ENCODE measurements at places on chromosomes 6 and 20.
A peak's percentile ranks its signal among the peaks of the same experiment; 100 is the strongest.

GRCh38 chr20:32031007-32031958, 20.8 kb upstream of the HCK start:
- peak; percentile 41 for DNase-seq

DNA sequence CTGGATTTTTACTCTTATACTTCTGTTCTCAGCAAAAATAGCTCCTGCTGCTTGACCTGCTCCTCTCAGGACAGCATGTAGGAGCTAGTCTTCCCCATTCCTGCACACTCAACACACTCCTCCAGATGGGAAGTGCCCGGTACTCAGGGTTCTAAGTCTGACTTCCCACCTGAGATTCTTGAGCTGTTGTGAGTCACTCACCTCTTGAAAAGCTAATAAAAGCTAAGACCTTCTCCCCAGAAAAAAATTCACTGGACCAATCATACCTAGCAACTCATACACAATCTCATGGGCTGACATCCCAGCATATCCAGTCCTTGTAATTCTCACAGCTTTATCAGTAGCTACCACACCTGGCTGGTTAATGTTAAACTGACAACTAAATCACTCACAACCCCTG, 53.5 kb downstream of the TRPC4AP start:
- no peak for DNase-seq

GRCh38 chr20:11229772-11230171, 556.0 kb upstream of the JAG1 start:
- DNase-seq = no peak

GRCh38 chr20:63293871-63294535, 1.0 kb downstream of the COL20A1 start:
- DNase-seq = no peak

DNA sequence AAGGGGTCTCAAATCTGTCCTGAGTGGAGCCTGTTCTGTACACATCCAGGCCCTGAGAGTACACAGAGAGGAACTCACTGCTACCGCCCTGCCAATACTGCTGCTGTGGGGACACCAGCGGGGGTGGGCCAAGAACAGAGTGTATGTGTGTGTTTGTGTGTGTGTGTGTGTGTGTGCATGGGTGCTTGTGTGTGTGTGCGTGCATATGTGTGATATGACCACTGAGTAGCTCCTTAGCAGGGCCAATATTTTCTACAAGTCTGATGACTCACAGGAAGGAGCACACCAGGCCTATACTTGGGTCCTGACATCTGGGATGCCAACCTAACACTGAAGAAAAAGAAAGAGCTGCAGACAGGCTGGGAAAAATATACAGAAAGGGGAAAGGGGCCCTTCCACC, 1.4 kb downstream of the RAET1E start:
- DNase-seq = no peak

GRCh38 chr6:167906899-167907298, 80.2 kb downstream of the AFDN start:
- DNase-seq = no peak

- DNase-seq = no peak
Observed at GRCh38 chr6:7881765-7882500, 28.7 kb downstream of the TXNDC5 start.

DNA sequence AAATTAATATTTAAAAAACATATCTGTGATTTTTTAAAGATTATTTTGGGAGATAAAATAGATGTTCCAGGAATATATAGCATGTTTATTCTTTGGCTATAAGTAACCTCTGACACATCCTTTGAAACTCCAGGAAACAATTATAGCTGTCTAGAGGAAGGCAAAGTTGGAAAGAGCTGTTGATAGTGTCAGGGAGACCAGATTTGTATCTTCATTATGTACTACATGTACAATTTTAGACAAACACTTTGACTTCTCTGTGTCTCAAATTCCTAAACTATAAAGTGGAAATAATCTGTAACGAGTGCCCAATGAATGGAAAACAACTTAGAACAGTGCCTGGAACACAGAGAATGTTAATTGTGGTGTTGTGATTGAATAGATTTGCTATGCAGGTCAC, 25.6 kb upstream of the ADGRG6 start:
- no peak for DNase-seq

DNA sequence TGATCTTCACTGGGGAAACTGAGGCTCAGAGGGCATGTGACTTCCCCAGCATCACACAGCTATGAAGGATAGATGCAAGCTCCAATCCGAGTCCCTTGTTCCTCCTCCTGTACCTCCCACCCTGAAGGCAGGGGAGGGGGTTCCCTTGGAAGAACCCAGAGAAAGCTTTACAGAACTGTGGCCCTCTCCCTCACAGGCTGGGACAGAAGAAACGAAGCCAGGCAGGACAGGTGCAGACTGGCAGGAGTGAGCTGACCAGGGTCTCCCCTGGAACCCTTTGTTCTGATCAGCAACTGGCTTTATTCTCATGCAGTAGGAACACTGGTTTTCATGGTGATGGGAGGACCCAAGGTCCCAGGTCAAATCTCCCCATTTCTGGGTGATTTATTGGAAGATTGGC, 90.2 kb downstream of the TMEM242 start:
- no peak for DNase-seq

DNA sequence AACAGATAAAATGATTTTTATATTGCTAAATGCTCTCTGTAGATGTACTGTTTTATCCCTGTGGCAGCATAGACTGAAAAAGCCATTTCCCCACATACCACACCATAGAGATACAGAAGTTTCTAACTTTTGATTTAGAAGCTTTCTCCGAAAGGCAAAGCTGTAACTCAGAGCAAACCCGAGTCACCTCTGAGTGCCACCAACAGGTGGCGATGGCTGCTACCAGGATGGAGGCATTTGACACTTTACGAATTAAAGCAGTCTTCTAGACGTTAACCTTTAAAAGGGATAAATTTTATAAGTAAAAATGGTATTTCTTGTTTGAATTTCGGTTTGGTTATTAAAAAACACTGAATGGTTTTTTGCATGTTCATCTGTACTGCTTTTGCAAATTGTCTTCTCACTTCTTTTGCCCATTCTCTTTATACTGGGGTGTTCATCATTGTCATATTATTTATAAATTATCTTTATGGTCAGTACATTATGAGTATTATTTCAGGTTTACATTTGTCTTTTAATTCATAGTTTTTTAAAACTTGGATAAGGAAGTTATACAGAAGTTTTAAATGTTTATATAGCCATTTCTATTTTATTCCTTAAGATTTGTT, 201.0 kb upstream of the CEP162 start:
- peak; percentile 47 for DNase-seq

DNA sequence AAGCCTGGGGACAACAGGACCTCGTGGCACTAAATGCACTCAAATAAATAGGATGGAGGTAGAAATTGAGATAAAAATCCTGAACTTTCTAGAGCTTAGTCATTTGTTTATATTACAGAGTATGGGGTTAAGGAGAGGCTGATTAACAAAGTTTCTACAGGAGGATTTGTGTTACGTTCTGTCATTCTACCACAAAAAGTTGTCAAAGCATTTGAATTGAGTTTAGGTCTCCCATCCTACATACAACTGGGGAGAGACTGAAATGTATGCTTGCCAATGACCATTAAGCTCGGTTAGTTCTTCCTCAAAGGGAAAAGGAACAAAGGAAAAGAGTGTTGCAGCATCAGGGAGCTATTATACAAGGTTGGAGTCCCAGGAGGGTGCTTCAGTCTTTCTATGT, 597.9 kb downstream of the COL12A1 start:
- no peak for DNase-seq

- peak; percentile 79 for DNase-seq
Observed at GRCh38 chr6:28205879-28206278, 19.2 kb upstream of the ZSCAN9 start.

DNA sequence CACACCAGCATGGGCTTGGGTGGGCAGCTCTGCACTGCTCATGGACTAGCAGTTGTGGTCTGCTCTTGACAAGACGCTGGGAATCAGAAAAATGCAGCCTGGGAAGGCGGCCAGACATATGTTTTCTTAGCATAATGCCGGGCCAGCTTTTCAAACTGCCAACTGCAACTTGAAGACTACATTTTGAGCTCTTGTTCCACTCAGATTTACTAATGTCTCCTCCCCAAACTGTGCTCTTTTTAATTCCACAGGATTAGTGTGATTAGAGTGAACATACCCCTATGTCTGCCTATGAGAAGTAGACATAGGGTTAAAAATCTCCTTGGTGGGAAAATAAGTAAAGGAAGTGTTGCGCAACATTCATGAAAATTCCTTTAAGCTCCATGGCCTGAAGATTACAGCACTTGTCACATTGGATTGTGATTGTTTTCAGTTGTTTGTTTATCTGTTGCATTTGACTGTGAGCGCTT, 5.3 kb upstream of the FNDC1 start:
- no peak for DNase-seq

GRCh38 chr20:44431502-44432234, 44.0 kb upstream of the TTPAL start:
- no peak for DNase-seq

GRCh38 chr6:13412639-13413465, 74.5 kb downstream of the GFOD1 start:
- DNase-seq = no peak

DNA sequence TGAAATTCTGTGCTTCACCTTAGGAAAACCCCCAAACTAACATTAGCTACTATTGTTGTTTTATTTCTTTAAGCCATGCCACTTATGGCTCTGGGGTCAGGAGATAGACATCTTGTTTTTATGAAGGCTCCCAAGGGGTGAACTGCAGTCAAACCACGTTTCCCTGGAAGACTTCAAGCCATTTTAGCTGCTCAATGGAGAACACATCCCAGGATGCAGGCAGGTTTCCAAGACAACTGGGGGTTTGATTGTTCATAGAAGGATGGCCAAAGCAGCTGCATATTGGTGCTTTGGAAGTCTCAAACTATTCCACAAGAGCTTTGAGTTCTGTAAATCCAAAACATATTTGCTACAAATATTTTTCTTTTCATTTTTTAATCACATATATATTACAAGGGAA, 818.0 kb downstream of the MAFB start:
- no peak for DNase-seq

GRCh38 chr6:140979642-140980091, 1153.1 kb upstream of the GJE1 start:
- no peak for DNase-seq

DNA sequence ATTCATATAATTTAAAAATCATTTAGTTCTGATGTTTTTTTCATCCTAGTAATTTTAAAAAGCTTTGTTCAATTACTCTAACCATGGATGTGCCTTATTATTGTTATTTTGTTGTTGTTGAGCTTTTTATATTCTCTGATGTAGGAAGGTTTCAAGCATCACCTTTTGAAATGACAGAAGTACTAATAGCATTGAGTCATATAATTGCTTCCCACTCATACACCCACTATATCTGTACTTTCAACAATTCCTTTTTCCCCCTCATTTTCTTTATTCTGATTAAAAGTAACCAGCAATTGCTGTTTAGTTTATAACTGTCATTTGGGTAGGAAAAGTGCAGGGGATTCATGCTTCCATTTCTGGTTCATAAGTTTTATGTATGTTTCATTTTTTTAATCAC, 38.6 kb downstream of the DNAH8 start:
- DNase-seq = no peak

GRCh38 chr6:143370812-143371370, 79.6 kb downstream of the ADAT2 start:
- no peak for DNase-seq

GRCh38 chr20:43726333-43726732, 469 bp downstream of the GTSF1L start:
- DNase-seq = no peak

GRCh38 chr6:116170358-116171057, 44.6 kb upstream of the COL10A1 start:
- DNase-seq = no peak

DNA sequence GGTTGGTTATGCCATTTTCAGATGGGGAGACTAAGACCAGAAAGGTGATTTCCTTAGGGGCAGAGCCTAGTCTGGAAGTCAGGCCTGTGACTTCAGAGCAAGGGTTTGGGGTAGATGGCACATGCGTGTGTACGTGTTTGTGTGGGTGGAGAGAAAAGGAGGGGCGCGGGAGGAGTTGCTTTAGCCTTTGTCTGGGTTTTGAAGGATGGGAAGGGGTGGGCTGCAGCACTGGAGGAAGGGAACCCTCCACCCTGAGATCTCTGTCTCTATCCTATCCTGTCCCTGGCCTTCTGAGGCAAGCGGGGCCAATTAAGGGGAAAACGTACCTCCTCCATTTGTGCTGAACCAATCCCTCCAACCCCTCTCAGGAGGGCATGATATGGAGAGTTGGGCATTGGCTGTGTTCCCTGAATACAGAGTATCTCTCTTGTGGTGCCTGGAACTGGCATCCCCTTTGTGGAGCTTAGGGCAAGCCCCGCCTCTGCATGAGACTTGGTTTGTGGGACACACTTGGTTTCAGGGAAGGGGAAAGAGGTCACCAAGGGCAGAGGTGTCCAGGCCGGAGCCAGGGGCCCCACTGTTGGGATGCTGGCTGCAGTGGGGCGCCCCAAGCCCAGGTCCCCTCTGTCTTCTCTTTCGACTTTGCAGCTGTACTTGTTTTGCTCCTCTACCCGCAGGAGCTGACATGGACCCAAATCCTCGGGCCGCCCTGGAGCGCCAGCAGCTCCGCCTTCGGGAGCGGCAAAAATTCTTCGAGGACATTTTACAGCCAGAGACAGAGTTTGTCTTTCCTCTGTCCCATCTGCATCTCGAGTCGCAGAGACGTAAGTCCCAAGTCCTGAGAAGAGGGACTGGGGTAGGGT, at the start of gene DBNDD2:
Gene DBNDD2 (plus strand): TSS at position 507 of the 863 bp plus-strand sequence. CDS start 179 bp downstream, at position 686.
- no peak for DNase-seq

DNA sequence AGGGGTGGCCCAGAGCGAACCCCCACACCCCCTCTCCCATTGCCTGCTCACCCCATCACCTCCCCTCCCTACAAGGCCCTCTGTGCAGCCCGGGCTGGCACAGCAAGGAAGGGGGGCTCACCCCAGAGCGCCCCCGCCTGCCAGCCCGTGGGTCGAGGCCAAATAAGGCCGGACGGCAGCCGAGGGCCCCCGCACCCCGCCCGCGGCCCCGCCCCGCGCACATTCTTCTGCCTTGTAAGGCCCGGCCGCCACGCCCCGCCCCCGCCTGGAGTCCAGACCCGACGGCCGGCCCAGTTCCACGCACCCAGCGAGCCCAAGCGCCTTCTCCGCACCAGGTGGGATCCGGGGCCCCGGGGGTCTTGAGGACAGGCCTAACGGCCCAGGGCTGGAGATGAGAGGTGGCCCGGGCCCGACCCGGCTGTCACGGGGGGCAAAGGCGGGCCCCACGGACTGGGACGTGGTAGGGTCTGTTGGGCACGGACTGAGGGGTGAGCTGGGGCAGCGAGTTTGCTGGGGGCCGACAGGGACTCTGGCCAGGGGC, at the start of gene MYL9:
Gene MYL9 (plus strand): TSS at position 293 of the 541 bp plus-strand sequence. CDS start 3,366 bp downstream, outside the sequence.
- DNase-seq = no peak

- no peak for DNase-seq
Observed at GRCh38 chr6:107564589-107564951, 74.7 kb downstream of the SOBP start.

GRCh38 chr6:131555992-131556391, 17.0 kb upstream of the ARG1 start:
- DNase-seq = no peak
